ENCODE measurements at places on chromosomes 4 and X.

- no peaks in the 10 kb centered on the region for H3K4me1 ChIP-seq
- no peaks in the 10 kb centered on the region for H3K27me3 ChIP-seq
- no peak for DNase-seq
- H3K4me3 ChIP-seq: no peak overlapping the region
- no peak overlapping the region for H3K27ac ChIP-seq
- no peaks in the 10 kb centered on the region for H3K36me3 ChIP-seq
These were observed 1441.5 kb upstream of the IGFBP7 start for GRCh38 chr4:58551676-58552075.

DNA sequence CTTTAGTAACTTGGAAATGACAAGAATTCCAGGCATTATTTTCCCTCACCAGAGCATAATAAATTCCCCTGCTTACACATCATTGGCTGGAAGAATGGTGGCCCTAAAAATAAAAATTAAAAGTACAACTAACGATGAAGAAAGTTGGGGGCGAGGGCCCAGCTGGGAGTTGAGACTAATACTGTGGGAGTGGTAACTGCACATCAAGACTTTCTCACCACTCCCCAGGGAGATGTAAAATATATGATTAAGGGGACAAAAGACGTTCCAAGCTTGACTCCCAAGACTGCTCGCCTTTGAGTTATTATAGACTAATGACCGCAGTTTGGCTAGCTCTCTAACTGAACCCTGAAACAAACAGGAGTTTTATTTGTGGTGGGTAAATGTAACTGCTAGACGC is 30.0 kb downstream of the SMIM31 start:
- no peak overlapping the region for H3K27ac ChIP-seq
- H3K4me3 ChIP-seq: no peak overlapping the region
- H3K4me1 ChIP-seq: no peaks in the 10 kb centered on the region
- no peaks in the 10 kb centered on the region for H3K36me3 ChIP-seq
- DNase-seq: no peak

DNA sequence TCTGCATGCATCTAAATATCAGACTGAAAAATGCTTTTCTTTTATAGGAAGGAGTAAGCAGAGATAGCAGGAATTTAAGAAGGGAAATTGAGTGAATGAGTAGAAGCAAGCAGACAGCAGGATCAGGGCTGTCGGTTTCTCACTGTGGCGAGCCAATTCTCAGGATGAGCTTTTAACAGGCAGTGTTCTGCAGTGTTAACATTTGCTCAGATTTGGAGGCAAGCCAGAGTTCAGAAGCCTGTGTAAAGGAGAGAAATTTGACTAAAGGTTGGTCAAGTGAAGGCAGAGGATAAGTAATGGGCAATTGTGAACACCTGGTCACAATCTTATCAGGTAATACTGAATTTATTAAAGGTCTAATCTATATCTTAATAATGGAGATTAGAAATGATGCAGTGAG is 133.3 kb upstream of the MAGEB16 start:
- no peaks in the 10 kb centered on the region for H3K36me3 ChIP-seq
- no peak for DNase-seq
- H3K27ac ChIP-seq: no peak overlapping the region
- H3K4me1 ChIP-seq: no peaks in the 10 kb centered on the region
- no peak overlapping the region for H3K4me3 ChIP-seq

GRCh38 chr4:27360131-27360530 is 499.5 kb downstream of the STIM2 start:
- no peaks in the 10 kb centered on the region for H3K4me1 ChIP-seq
- DNase-seq: no peak
- H3K4me3 ChIP-seq: no peak overlapping the region
- no peaks in the 10 kb centered on the region for H3K27me3 ChIP-seq

GRCh38 chr4:97548943-97549583 is 594.2 kb downstream of the STPG2 start:
- no peaks in the 10 kb centered on the region for H3K36me3 ChIP-seq
- no peaks in the 10 kb centered on the region for H3K4me1 ChIP-seq
- no peak overlapping the region for H3K4me3 ChIP-seq
- H3K27me3 ChIP-seq: no peaks in the 10 kb centered on the region

GRCh38 chr4:162154862-162155540 is 8.8 kb downstream of the FSTL5 start:
- no peaks in the 10 kb centered on the region for H3K36me3 ChIP-seq
- H3K4me1 ChIP-seq: no peaks in the 10 kb centered on the region
- H3K27me3 ChIP-seq: no peaks in the 10 kb centered on the region
- DNase-seq: no peak

DNA sequence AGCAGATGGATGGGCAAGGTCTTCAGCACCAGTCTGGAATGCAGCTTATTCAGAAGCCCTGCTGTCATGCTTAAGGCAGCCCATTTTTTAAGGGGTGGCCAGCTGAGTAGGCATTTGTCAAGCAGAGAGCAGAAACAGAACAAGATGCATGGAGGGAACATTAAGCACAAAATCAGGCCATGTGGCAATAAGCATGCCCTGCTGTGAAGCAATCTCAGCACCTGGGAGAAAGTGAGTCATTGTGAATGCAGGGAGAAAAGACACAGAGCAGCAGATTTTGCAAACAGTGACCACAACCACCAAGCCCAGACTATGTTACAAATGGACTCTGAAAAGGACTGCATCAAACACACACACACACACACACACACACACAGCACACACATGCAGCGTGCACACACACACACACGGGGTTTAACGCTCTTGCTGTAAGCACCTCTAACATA is 94.1 kb upstream of the GALNT7 start:
- no peaks in the 10 kb centered on the region for H3K27me3 ChIP-seq
- no peak overlapping the region for H3K27ac ChIP-seq
- H3K36me3 ChIP-seq: no peaks in the 10 kb centered on the region
- H3K4me3 ChIP-seq: no peak overlapping the region

DNA sequence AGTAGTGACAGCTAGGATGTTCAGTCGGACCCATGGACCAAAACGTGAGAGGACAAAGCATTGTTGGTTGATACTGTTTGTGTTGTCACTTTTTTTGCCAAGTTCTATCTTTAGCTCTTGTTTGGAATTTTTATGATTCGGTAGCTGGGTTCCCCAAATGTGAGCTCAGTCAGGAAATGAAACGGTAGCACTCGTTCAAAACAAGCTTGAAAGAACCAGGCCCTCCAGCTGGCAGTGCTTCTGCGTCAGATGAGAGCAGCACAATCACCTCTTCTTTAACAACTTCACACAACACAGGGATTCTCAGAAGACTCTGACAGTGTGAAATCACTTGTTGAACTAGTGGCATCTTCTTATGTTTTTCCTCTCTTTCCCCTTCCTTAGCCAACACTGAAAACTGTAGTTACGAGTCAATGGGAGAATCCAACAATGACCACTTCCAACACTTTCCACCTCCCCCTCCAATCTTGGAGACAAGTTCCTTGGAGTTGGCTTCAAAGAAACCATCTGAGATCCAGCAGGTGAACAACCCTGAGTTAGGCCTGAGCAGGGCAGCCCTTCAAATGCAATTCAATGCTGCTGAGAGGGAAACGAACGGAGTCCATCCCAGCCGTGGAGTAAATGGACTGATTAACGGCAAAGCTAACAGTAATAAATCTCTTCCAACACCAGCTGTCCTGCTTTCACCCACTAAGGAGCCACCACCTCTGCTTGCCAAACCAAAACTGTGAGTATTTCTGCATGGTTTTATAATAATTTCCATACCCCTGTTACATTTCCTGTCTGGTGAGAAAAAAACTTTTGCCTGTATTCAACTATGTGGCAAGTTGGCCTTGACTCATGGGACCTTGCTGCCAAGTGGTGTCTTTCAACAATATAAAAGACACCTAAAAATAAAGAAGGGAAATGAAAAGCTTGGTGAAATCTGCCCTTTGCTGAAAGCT is 214.6 kb downstream of the PALLD start:
- no peaks in the 10 kb centered on the region for H3K4me1 ChIP-seq
- H3K36me3 ChIP-seq: no peaks in the 10 kb centered on the region
- H3K27ac ChIP-seq: peak overlapping the region; percentile 24
- no peak for DNase-seq

DNA sequence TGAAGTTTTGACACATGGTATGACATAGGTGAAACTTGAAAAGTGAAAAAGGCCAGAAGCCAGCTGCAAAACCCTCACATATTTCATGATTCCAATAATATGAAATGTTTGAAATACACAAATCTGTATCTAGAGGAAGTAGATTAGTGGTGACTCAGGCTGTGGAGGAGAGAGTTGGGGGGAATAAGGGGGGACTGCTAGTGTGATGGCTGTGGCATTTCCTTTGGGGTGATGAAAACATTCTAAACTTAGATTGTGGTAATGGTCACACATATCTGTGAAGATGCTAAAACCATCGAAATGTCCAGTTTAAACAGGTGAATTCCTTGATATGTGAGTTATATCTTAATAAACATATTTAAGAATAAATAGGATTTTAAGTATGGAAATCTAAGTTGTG is 343.5 kb upstream of the SFRP2 start:
- H3K4me1 ChIP-seq: no peaks in the 10 kb centered on the region
- no peak for DNase-seq
- no peaks in the 10 kb centered on the region for H3K36me3 ChIP-seq
- H3K27ac ChIP-seq: no peak overlapping the region
- no peaks in the 10 kb centered on the region for H3K27me3 ChIP-seq
